ENCODE measurements at places on chromosomes 16 and 17.

DNA sequence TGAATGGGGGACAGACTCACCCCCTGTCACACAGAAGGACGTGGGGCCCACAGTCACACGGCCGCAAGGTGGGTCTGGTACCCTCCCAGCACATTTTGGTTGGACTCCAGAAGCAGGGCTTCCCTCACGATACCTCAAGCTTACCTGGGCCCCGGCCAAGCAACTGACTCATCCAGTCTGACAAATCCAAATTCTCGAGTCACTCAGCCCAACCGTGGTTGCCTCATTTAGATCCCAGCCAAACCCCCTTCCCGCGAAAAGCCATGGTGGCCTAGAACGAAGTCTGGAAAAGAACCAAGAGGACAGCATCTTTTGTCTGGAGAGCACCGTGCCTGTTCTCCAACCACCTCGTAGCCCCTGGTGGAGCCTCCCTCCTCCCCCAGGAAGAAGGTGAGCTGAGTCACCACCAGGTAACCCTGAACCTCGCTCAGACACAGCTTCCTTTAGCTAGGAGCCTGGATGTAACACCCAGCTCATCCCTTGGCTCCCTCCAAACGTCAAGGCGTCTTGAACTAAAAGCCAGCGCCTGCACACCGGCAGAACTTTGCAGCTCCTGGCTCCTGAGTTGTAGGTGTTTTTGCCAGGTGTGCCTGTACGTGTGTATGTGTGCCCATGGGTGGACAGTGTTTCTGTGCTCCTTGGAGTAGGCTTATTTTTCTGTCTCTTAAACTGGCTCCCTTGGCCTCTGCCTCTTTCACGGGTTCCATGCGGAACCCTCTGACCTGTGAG is 78.9 kb downstream of the CMIP start:
- DNase-seq: peak; percentile 49

DNA sequence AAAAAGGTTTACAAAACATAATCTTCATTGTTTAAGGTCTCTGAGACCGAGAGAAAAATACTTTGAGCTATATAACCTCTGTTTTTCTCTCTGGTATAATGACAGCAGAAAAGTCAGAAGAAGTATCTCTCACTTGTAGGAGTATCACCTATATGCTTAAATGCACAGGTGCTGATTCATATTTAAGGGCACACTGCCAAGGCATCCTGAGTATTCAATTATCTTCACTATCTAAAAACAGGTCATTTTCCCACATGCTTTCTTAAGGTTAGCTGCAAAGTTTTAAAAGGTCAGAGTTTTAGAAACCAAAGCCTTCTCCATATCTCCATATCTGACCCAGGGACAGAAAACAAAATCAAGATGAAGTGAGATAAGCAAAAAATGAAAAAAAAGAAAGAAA is 99.3 kb upstream of the C17orf78 start:
- DNase-seq: peak; percentile 41

DNA sequence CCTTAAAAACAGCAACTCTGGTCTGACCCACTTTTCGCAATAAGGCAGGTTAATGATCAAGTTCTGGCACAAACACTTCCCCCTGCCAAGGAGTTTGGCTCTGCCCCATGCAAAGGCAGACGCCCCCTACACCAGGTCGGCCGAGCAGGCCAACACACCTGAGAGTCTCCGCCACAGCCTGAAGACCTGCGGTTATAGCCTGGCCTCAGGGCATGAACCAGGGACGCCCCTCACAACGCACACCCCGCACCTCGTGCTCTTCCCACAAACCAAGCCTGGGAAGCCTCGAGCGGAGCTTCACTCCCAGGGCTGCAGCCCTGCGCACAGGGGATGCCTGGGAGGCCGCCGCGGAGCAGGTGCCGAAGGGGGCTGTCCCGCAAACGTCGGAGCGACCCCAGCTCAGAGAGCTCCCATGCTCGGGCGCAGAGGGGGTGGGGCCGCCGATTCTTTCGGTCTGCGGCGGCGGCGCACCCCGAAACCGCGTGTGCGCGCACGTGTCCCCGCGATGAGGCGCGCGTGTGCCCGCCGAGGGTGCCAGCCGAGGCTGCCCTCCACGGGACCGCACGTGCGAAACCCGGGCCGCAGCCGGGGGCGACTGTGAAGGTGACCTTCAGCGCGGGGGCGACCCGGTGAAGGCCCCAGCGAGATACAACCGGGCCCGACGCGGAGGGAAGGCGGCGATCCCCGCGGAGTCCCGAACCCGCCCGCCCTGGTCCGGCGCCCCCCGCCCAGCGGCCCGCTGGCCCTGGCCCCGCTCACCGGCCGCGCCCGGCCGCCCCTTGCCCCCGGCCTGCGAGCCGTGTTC is 559 bp downstream of the CLUH start:
- no peak for DNase-seq

DNA sequence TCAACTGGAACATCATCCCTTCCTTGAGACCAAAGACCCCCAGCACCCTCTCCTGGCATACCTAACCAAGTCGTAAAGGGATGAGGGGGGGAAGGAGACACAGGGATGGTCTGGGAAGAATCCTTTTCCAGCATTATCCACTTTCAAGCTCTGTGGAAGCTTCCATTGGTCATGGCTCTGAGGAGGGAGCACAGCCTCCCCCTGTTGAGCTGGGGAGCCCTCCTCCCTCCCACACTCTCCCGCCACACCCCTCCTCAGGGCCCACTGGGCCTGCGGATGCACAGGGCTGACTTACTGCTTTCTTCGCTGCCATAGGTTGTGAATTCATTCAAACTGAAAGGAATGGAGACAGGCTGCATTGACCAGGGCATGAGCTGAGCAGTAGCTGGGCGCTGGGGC is 12.4 kb downstream of the CSF3 start:
- no peak for DNase-seq

DNA sequence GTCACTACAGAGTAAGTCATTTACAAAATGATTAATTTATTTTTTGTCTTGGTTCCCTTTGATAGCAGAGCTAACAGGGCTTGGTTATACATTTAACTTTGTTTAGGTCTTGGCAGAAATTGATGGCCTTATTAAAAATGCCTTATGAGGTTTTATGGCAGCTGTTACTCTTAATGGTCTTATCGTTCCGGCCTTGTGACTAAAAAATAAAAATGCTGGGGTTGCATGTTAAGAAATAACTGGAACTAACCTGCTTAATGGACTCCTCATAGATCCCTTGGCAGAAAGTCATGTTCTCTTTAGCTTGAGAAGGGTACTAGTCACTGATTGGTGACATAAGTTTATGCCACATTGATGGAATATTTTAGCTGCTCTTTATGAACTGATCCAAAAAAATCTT is 18.3 kb downstream of the COX11 start:
- DNase-seq: no peak

DNA sequence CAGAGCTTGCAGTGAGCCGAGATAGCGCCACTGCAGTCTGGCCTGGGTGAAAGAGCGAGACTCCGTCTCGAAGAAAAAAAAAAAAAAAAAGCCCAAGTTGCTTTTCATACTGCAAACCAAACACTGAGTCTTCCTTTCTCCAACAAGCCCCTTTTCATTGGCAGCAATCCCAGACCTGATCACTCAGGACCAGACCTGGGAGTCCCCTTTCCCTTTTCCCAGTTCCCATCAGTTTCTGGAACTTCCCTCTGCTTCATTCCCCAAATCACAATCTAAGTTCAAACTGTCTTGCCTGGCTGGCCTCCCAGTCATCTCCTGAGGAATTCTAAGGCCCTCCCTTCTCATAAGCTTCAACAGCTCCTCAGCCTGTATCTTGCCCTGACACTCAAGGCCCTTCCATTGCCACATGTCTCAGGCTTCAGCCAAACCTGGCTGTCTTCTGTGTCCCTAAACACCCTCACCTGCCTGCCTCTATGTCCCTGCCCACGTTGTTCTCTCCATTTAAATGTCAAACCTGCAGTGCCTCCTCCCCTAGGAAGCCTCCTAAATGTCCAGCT is 11.8 kb upstream of the PHF12 start:
- DNase-seq: no peak

DNA sequence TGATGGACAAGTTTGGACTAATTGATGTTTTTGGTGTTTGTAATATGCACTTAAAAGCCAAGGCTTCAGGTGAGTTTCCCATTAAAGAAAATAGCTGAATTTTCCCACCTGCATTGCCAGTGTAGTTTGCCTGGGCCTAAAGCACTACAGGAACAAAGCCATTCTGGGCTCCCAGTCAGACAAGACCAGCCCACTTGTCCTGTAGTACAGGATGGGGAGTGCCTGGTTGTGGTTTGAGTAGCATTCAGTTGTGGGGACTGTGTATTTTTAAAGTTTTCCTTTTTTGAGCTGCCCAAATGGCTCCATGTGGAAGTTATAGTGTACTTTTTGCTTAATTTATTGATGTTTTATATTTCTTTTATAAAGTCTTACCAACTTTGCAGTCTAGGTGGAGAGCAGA is 91.7 kb downstream of the TANGO6 start:
- no peak for DNase-seq

DNA sequence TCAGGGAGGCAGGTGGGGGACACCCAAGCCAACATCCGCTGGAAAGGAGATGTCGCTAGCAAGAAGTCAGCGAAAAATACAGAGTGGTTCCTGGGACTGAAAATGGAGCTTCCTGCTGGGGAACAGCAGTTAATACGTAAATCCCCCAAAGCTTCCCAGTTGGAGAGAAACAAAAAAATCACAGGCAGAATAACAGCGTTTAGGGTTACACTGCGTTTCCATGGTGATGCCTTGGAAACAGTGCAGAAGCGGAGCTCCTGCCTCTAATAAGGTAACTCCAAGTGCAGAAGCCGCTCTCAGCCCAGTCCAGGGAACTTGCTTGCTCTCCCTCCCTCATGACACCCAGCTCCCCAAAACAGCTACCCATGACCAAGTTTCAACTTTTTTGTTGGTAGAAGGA is 73.4 kb downstream of the PLD6 start:
- DNase-seq: no peak

GRCh38 chr16:56639045-56639444 is 579 bp downstream of the MT1A start:
- DNase-seq: no peak

DNA sequence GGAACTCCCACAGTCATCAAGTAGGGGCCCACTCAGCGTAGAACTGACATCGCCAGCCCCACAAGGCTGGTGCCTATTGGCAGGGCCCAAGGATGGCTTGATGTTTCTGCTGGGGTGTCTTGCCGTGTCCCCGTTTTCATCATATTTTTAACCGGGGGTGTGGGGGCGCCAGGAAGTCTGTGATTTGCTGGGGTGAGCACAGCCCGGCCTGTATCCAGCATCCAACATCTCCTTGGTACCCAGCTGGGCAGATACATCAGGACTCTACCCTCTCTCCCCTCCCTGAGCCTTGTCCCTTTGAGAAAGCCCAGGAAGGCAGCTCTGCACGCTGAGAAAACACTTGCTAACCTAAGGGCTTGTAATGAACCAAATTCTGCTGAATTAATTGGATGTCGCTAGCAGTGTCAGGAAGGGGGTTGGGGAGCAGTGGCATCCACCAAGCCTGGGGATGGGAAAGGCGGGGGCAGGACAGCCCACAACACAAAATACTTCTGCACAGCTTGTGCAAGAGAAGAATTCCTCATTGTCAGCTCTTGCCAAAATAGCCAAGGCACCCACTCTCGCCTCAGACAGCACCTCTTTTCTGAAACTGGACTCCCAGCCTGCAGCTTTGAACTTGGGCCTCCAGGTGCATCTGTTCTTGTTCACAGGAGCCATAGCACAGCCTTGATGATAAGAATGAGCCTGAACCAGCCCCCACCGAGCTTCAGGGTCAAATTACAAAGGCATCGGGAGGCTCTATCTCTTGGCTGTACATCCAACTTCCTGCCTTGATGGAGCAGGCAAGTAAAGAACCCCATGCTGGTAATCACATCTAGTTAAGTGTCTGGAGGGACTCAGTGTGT is 63.7 kb upstream of the LYRM9 start:
- DNase-seq: no peak

DNA sequence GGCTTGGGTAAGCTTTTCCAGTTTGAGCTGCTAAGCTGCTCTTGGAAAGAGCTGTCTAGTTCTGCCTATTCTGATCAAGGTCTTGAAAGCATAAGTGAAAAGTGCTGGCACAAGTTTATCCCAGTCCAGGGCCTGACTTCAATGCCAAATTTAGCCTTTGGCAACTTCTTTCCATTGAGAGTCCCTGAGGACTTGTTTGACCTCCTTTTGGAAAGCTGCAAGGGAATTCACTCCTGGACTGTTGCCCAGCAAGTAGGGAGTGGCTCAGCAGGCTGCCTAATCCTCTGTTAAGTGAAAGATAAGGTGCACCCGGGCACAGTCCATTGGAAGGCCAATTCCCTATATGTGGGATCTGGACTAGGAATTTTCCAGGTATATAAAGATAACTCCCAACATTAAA is 16.0 kb upstream of the TANC2 start:
- no peak for DNase-seq

- DNase-seq: no peak
These were observed 2.6 kb upstream of the CHAD start for GRCh38 chr17:50471009-50471905.

GRCh38 chr16:30049871-30050270 is 15.7 kb upstream of the ALDOA start:
- no peak for DNase-seq

GRCh38 chr16:12716658-12717057 is 87.0 kb downstream of the CPPED1 start:
- DNase-seq: no peak

GRCh38 chr17:35432176-35433074 is at the start of gene SLFN12:
Gene SLFN12 (minus strand): TSS chr17:35432500. CDS start chr17:35423028, 9,472 bp downstream.
- DNase-seq: peak; percentile 92

- peak; percentile 66 for DNase-seq
These were observed at the start of gene TK2 for GRCh38 chr16:66549284-66550131. Gene TK2 (minus strand): TSS chr16:66550122. CDS start chr16:66550061, 61 bp downstream.

- no peak for DNase-seq
These were observed 937.7 kb downstream of the CDH8 start for GRCh38 chr16:61098505-61098904.

- DNase-seq: no peak
These were observed at the start of gene MT1A for GRCh38 chr16:56637814-56638750. Gene MT1A (plus strand): TSS chr16:56638666. CDS start chr16:56638739, 73 bp downstream.

DNA sequence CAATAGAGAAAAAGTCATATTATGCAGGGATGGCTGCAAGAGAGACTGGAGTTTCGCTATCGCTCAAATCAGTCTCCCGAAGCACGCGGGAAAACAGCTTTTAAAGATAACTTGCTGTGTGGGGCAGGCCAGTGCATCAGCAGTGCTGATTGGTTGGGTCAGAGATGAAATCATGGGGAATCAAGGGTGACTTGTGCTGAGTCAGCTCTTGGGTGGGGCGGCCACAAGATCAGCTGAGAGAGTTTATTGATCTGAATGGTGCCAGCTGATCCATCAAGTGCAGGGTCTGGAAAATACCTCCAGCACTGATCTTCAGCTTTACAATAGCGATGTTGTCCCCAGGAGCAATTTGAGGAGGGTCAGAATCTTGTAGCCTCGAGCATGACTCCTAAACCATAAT is 430.5 kb downstream of the RBFOX1 start:
- DNase-seq: peak; percentile 9

All from Caki2 (cell line).